DMS 273 treated with DMSO at 0.1 percent for 48 hours (cell line): ENCODE measurements at places on chromosomes 4 and X.

DNA sequence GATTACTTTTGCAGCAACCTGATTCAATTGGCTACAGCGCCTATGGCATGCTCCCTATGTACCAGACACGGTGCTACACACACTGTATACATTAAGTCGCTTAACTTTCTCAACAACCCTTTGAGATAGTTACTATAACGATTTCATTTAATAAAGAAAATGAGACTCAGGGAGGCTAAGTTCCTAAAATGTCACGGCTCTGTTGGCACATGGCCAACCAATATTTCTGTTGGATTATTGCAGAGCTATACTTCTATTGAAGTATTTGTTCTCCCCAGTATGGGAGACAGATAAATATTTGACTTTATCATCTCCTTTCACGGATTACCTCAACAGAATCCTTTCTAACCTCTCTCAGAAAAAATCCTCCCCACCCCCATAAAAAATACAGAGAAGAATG is 25.3 kb downstream of the CLNK start:
- no peak for DNase-seq

DNA sequence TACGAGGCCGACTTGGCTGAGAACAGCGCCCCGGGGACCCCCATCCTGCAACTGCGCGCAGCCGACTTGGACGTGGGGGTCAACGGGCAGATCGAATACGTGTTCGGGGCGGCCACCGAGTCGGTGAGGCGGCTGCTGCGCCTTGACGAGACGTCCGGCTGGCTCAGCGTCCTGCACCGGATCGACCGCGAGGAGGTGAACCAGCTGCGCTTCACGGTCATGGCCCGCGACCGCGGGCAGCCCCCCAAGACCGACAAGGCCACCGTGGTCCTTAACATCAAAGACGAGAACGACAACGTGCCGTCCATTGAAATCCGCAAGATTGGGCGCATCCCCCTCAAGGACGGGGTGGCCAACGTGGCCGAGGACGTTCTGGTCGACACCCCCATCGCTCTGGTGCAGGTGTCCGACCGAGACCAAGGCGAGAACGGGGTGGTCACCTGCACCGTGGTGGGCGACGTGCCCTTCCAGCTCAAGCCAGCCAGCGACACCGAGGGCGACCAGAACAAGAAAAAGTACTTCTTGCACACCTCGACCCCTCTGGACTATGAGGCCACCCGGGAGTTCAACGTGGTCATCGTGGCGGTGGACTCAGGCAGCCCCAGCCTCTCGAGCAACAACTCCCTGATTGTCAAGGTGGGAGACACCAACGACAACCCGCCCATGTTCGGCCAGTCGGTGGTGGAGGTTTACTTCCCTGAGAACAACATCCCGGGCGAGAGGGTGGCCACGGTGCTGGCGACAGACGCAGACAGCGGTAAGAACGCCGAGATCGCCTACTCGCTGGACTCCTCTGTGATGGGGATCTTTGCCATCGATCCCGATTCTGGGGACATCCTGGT is 2.4 kb downstream of the PCDH7 start:
- DNase-seq: no peak

- DNase-seq: no peak
Measured at GRCh38 chr4:168461821-168462220, 18.5 kb downstream of the DDX60L start.

- DNase-seq: no peak
Measured at GRCh38 chrX:104330966-104331365, 76.2 kb upstream of the ESX1 start.

GRCh38 chrX:15384304-15384703 is at the start of gene VEGFD:
Gene VEGFD (minus strand): TSS chrX:15384413. CDS start chrX:15383946, 467 bp downstream.
- peak; percentile 34 for DNase-seq

DNA sequence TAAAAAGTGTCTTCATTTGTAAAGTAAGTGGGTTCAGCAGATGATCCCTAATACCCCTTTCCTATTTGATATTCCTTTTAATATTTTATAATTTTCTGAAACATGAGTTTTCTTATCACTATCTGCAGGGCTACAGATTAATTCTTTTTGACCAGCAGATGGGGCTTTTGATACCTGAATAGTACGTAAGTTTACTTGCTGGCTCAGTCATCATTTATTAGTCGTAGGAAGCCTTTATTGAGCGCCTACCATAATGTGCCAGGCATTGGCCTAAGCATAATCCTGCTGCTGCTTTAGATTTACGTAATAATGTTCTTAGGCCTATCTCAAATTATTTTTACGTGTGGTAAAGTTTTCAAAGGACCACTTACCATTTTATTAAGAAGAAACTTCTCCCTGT is 33.1 kb downstream of the OSTC start:
- no peak for DNase-seq

- DNase-seq: no peak
Measured at GRCh38 chr4:38512840-38513239, 151.2 kb upstream of the KLF3 start.
